ENCODE measurements at places on chromosomes 5 and 9. TPM values are rescaled to one million over a fixed set of nuclear protein-coding genes. Genes with fewer than 3 reads are reported as not detected.

GRCh38 chr5:92409134-92409533, 1026.0 kb upstream of the ARRDC3 start:
- no peaks in the 10 kb centered on the region for H3K27me3 ChIP-seq
- H3K4me3 ChIP-seq, result no peak overlapping the region
- H3K4me1 ChIP-seq, result no peaks in the 10 kb centered on the region
- no peaks in the 10 kb centered on the region for H3K36me3 ChIP-seq
- DNase-seq, result no peak

Gene AFAP1L1
- 0.55 TPM for total RNA-seq

Gene CETN3
- 53.5 TPM for total RNA-seq

GRCh38 chr5:68088302-68088701, 127.3 kb upstream of the PIK3R1 start:
- no peak overlapping the region for H3K4me3 ChIP-seq
- no peaks in the 10 kb centered on the region for H3K4me1 ChIP-seq
- no peaks in the 10 kb centered on the region for H3K27me3 ChIP-seq
- H3K27ac ChIP-seq, result no peak overlapping the region
- no peaks in the 10 kb centered on the region for H3K36me3 ChIP-seq
- DNase-seq, result no peak

Gene SV2C
- total RNA-seq, result 0.02 TPM

Gene SLC6A3
- not detected for total RNA-seq

- H3K4me1 ChIP-seq, result no peaks in the 10 kb centered on the region
- no peak for DNase-seq
- H3K4me3 ChIP-seq, result no peak overlapping the region
- H3K27ac ChIP-seq, result no peak overlapping the region
Observed at GRCh38 chr5:150217038-150217437, 27.2 kb downstream of the SLC6A7 start.

DNA sequence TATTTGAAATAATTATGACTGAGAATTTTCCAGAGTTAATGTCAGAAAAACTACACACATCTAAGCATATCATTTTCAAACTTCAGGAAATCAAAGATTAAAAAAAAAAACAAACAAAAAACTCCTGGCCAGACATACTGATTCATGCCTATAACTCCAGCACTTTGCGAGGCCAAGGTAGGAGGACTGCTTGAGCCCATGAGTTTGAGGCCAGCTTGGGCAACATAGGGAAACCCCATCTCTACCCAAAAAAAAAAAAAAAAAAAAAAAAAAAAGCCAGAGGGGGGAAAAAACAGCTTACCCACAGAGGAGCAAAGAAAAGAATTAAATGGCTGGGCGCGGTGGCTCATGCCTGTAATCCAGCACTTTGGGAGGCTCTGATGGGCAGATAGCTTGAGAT, 22.4 kb downstream of the EFCAB9 start:
- H3K27me3 ChIP-seq, result no peaks in the 10 kb centered on the region
- DNase-seq, result no peak
- H3K4me3 ChIP-seq, result no peak overlapping the region
- no peak overlapping the region for H3K27ac ChIP-seq

Gene TLR4
- total RNA-seq, result not detected

GRCh38 chr9:114317665-114318357, 5.1 kb upstream of the ORM1 start:
- H3K27ac ChIP-seq, result peak overlapping the region; percentile 52
- H3K4me1 ChIP-seq, result peaks cover 20% of the 10 kb centered on the region
- no peak for DNase-seq
- H3K36me3 ChIP-seq, result no peaks in the 10 kb centered on the region

Gene NEUROG1
- total RNA-seq, result not detected

Gene INSL4
- not detected for total RNA-seq

- DNase-seq, result no peak
- no peak overlapping the region for H3K27ac ChIP-seq
- H3K36me3 ChIP-seq, result no peaks in the 10 kb centered on the region
- peaks cover 27% of the 10 kb centered on the region for H3K27me3 ChIP-seq
- no peak overlapping the region for H3K4me3 ChIP-seq
- H3K4me1 ChIP-seq, result no peaks in the 10 kb centered on the region
Observed at GRCh38 chr5:43256261-43256966, 56.8 kb downstream of the HMGCS1 start.

GRCh38 chr5:96936431-96937320, 796 bp downstream of the LNPEP start:
- peaks cover 61% of the 10 kb centered on the region for H3K4me1 ChIP-seq
- H3K27ac ChIP-seq, result peak overlapping the region; percentile 98
- peak overlapping the region; percentile 96 for H3K4me3 ChIP-seq
- H3K27me3 ChIP-seq, result no peaks in the 10 kb centered on the region
- H3K36me3 ChIP-seq, result peaks cover 19% of the 10 kb centered on the region

Gene OBP2B
- total RNA-seq, result not detected

Measured in activated CD4-positive, alpha-beta T cell treated with anti-CD3 and anti-CD28 coated beads for 36 hours (primary cell).